Thymus (tissue), 14 donors: ENCODE measurements at places on chromosomes 6 and 20. TPM values are rescaled to one million over a fixed set of nuclear protein-coding genes. Genes with fewer than 3 reads are reported as not detected.

- no peak overlapping the region for H3K27ac ChIP-seq
- no peak overlapping the region for H3K4me3 ChIP-seq
- no peaks in the 10 kb centered on the region for H3K4me1 ChIP-seq
- DNase-seq, result no peak
Measured at GRCh38 chr6:82744286-82745015, 321.2 kb downstream of the UBE3D start.

- no peak overlapping the region for H3K27ac ChIP-seq
- H3K4me1 ChIP-seq, result no peaks in the 10 kb centered on the region
- DNase-seq, result no peak
Measured at GRCh38 chr20:37997516-37997915, 35.7 kb downstream of the TTI1 start.

DNA sequence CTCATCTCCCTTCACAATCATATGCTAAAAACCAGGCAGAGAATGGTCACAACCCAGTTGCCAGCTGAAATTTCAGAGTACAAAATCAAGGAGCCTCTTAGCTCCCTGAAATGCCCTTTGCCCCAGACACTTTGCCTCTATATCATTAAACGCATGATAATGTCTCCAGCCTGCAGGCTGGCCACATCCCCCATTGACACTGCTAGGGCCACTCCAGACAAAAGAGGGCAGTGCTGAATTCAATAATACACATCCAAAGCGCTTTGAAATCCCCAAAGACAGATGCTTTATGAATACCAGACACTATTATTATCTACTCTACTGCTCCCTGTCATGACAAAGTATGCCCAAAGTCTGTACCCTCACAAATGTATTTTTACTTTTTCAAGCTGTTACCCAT, 348.3 kb upstream of the POU3F2 start:
- no peaks in the 10 kb centered on the region for H3K36me3 ChIP-seq
- H3K27ac ChIP-seq, result no peak overlapping the region
- no peak overlapping the region for H3K4me3 ChIP-seq
- no peak for DNase-seq
- no peaks in the 10 kb centered on the region for H3K4me1 ChIP-seq
- no peaks in the 10 kb centered on the region for H3K27me3 ChIP-seq

Gene AKIRIN2
- total RNA-seq, result 24.6 TPM

DNA sequence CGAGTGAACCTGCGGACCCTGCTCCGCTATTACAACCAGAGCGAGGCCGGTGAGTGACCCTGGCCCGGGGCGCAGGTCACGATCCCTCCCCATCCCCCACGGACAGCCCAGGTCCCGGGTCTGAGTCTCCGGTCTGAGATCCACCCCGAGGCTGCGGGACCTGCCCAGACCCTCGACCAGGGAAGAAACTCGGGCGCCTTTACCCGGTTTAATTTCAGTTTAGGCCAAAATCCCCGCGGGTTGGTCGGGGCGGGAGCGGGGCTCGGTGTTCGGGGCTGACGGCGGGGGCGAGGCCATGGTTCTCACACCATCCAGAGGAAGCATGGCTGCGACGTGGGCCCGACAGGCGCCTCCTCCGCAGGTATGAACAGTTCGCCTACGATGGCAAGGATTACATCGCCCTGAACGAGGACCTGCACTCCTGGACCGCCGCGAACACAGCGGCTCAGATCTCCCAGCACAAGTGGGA, 46.9 kb upstream of the TRIM26 start:
- H3K27me3 ChIP-seq, result peaks cover 46% of the 10 kb centered on the region
- no peak overlapping the region for H3K27ac ChIP-seq
- H3K4me1 ChIP-seq, result peaks cover 14% of the 10 kb centered on the region
- H3K4me3 ChIP-seq, result peak overlapping the region; percentile 70
- H3K36me3 ChIP-seq, result no peaks in the 10 kb centered on the region

Gene MYL9
- total RNA-seq, result 6.8 TPM

DNA sequence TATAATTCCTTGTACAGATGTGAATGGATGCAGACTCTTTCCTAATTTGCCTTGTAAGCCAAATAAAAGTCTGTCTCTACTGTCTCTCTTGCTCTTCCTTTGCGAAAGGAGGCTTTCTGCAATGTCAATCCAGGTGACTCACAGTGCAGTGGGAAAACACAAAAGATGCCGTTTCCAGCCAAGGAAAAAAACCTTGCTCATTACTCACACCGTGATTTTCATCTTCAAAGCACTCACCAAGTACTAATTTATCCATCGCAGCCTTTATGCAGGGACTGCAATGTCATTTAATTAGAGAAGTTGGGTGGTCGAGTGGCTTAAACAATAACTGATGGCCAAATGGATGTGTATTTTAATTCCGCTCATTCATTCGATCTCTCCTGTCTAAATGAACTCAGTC, 23.8 kb downstream of the SAYSD1 start:
- H3K27ac ChIP-seq, result no peak overlapping the region
- no peaks in the 10 kb centered on the region for H3K27me3 ChIP-seq
- no peaks in the 10 kb centered on the region for H3K4me1 ChIP-seq
- DNase-seq, result no peak
